ENCODE measurements at places on chromosomes 3 and 15. TPM values are rescaled to one million over a fixed set of nuclear protein-coding genes. Genes with fewer than 3 reads are reported as not detected.

DNA sequence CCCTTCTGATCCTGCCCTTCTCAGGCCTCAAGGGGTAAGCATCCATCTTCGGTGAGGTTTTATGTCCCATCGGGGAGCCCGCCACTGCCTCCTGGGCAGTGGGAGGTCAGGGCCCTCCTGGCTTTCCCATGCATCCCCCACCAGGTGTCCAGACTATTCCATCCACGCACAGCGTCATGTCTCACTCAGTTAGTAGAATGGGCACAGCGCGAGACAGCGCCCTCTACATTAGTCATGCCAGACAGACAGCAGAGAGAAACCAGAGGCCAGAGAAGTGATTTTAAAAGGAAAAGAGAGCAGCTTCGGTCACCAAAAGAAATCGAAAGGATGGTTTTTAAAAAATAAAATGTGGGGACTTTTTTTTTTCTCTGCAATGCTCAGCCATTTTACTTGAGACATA is 49.8 kb downstream of the ZDHHC3 start:
- no peak for DNase-seq

- no peak for DNase-seq
Observed at GRCh38 chr15:26113296-26113695, 250.2 kb upstream of the ATP10A start.

- DNase-seq: no peak
Observed at GRCh38 chr15:78148392-78149067, 632 bp upstream of the IDH3A start.

DNA sequence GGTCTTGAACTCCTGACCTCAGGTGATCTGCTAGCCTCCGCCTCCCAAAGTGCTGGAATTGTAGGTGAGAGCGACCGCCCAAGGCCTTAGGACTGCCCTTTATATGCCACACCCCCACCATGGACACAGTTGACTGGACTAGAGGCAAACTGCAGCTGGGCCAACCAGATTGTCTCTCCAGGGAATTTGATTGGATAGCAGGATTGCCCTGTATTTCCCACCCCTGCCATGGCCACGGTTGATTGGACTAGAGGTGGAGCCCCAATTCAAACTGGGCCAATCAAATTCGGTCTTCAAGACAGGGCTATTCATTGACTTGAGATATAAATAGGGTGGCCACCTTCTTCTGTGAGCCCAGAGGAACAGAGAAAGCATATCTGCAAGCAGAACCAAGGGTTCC is 6.9 kb upstream of the CLPX start:
- no peak for DNase-seq

The XCR1 gene
- 0.12 TPM for total RNA-seq

The CHST2 gene
- 0.76 TPM for total RNA-seq

The FAM174B gene
- 11.7 TPM for total RNA-seq
